ENCODE measurements at places on chromosomes 12 and 14. TPM values are rescaled to one million over a fixed set of nuclear protein-coding genes. Genes with fewer than 3 reads are reported as not detected.

DNAH10 gene
- 0.12 TPM for total RNA-seq

TDRD9 gene
- 0.60 TPM for total RNA-seq

CCNT1 gene
- 51.6 TPM for total RNA-seq

CLEC4D gene
- not detected for total RNA-seq

TRIM9 gene
- 0.30 TPM for total RNA-seq

SLC7A8 gene
- 0.27 TPM for total RNA-seq

ATL1 gene
- 1.2 TPM for total RNA-seq

IAPP gene
- total RNA-seq, result not detected

TOMM20L gene
- not detected for total RNA-seq

LTBR gene
- total RNA-seq, result not detected

ACSM4 gene
- not detected for total RNA-seq

NGB gene
- not detected for total RNA-seq

WNT5B gene
- total RNA-seq, result not detected

HPD gene
- not detected for total RNA-seq

TAS2R8 gene
- total RNA-seq, result not detected

MYF6 gene
- not detected for total RNA-seq

KRT2 gene
- total RNA-seq, result 0.10 TPM

SYNE3 gene
- 95.8 TPM for total RNA-seq

CHPT1 gene
- 11.8 TPM for total RNA-seq

MYL2 gene
- total RNA-seq, result not detected

TMEM52B gene
- total RNA-seq, result not detected

MORN3 gene
- 3.0 TPM for total RNA-seq

ARMH4 gene
- total RNA-seq, result 0.07 TPM

PELI2 gene
- total RNA-seq, result 2.5 TPM

ZNF268 gene
- total RNA-seq, result 22.1 TPM

GPR84 gene
- total RNA-seq, result 0.33 TPM

CRACR2A gene
- 33.3 TPM for total RNA-seq

AMN gene
- total RNA-seq, result 0.30 TPM

KRT6A gene
- not detected for total RNA-seq

CMA1 gene
- not detected for total RNA-seq

PIP4K2C gene
- 17.9 TPM for total RNA-seq

SOAT2 gene
- 1.0 TPM for total RNA-seq

SLCO1C1 gene
- total RNA-seq, result not detected

FSCB gene
- total RNA-seq, result not detected

PTPN11 gene
- 84.4 TPM for total RNA-seq

PDE3A gene
- total RNA-seq, result not detected

KLRC2 gene
- total RNA-seq, result not detected

MAP1LC3B2 gene
- 1.0 TPM for total RNA-seq

ADAMTS20 gene
- not detected for total RNA-seq

SLC38A4 gene
- total RNA-seq, result not detected

DNAJC22 gene
- total RNA-seq, result not detected

PRH2 gene
- not detected for total RNA-seq

LTBP2 gene
- total RNA-seq, result 0.05 TPM

COCH gene
- 0.33 TPM for total RNA-seq

MYH7 gene
- total RNA-seq, result 0.07 TPM

PPM1H gene
- total RNA-seq, result not detected

PLEKHD1 gene
- 0.19 TPM for total RNA-seq

CHD8 gene
- 127 TPM for total RNA-seq

CCNB1IP1 gene
- total RNA-seq, result 32.1 TPM

TMPRSS12 gene
- not detected for total RNA-seq

TAS2R14 gene
- total RNA-seq, result 2.9 TPM

GLIPR1L1 gene
- not detected for total RNA-seq

KRT75 gene
- not detected for total RNA-seq

ST8SIA1 gene
- 0.52 TPM for total RNA-seq

CAPZA3 gene
- not detected for total RNA-seq

C14orf180 gene
- not detected for total RNA-seq
